ENCODE measurements at places on chromosomes 5 and 9.

GRCh38 chr5:9955586-9955985 is 294.1 kb downstream of the ATPSCKMT start:
- no peak for DNase-seq

DNA sequence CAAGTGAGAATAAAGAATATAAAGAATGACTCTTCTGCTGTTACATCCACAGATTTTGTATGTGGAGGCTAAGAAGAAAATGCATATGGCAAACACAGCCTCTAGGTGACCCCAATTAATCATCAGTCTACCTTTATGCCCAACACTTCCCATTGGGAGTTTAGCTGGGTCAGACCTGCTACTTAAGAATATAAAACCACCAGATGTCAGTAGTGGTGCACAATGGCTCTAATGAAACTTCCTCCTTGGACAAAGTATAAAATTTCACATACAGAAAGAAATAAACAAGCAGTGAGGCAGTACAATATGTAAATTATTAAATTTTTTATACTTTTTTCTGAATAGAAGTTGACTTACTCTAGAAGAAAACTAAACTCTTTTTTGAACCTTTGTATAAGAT is 539.9 kb downstream of the BRINP1 start:
- DNase-seq, result peak; percentile 22

GRCh38 chr5:5598547-5599113 is 176.2 kb downstream of the ICE1 start:
- no peak for DNase-seq

GRCh38 chr9:2209400-2209799 is 194.3 kb downstream of the SMARCA2 start:
- no peak for DNase-seq

DNA sequence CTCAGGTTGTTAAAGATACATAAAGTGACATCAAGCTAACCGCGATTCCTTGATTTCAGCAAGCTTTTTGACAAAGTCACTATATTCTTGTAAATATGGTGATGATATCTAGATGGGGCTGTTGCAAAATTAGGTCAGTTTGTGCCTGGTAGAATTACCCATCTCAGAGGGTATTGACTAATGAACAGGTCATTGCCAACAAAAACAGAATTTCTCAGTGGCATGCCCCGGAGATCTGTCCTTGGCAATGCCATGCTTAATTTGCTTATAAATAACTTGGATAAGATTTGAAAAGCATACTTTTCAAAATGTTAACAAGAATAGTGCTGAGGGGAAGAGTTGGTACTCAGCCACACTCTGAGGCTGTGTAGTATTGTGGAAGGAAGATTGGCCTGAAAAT is 783.3 kb upstream of the SEMA6A start:
- DNase-seq, result no peak

- no peak for DNase-seq
Measured at GRCh38 chr9:87859786-87860185, 22.9 kb upstream of the SPATA31E1 start.

GRCh38 chr9:71628247-71628646 is 140.1 kb downstream of the CEMIP2 start:
- no peak for DNase-seq

DNA sequence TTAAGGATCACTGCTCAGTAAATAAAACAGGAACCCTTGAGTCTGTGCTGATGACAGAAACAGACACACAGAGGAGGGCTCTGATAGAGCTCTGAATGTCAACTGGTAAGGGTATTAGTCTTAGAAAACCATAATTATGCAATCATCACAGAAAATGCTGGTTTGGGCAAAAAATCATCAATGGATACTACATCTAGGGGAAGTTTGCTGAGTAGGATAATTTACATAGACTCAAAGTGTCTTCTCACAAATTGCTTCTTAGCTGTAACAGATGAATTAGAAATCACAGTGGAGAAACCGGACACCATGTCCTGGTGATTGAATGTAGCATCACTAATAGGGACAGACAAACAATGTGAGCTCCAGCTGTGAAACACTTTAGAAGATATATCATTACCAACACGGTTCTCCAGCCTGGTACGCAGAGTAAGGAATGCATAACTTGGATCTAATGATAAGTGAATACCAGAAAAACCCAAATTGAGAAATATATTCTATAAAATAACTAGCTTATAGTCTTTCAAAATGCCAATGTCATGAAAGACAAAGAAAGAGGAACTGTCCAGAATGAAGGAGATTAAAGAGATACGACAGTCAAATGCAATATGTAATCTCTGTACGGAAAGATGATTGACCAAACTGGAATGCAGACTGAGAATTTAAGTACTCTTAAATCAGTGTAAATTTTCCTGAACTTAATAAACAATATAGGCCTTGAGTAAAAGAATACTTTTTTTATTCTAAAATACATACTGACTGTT is 17.3 kb downstream of the CHD1 start:
- no peak for DNase-seq

GRCh38 chr5:69212022-69212421 is 22.6 kb downstream of the CENPH start:
- no peak for DNase-seq

DNA sequence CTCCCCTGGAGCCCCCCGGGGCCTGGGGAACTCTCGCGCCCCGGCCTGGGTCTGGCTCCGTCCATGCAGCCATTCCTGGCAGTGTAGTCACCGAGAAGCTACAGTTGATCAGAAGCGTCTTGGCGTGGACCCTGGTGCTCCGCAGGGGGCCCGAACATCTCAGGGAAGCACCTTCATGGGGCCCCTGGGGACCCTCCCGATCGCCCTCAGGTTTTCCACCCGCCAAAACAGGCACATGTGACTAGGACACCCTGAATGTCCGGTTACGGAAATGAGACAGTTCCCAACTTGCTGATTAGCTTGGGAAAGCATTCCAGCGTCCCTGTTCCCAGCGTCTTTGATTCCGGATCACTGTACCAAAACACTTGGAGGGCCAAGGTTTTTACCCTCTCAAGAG is 472 bp downstream of the FBXO4 start:
- peak; percentile 24 for DNase-seq

DNA sequence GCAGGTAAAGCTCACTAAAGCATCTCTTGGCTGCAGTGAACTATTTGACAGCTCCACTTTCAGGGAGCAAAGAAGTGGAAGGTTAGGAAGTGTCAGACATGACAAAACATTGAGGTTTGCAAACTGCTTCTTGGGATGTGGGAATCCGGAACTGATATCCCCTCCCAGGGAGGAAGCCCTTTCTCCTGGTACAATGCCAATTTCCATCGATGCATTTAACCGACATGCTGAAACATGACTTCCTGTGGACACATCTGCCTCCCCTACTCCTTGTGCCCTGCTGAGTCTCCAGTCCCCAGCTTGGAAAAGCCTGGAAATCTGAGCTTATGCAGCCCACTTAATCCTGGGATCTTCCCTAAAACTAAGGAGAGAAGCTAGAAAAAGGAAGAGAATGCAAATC is 323.1 kb upstream of the DAP start:
- no peak for DNase-seq

DNA sequence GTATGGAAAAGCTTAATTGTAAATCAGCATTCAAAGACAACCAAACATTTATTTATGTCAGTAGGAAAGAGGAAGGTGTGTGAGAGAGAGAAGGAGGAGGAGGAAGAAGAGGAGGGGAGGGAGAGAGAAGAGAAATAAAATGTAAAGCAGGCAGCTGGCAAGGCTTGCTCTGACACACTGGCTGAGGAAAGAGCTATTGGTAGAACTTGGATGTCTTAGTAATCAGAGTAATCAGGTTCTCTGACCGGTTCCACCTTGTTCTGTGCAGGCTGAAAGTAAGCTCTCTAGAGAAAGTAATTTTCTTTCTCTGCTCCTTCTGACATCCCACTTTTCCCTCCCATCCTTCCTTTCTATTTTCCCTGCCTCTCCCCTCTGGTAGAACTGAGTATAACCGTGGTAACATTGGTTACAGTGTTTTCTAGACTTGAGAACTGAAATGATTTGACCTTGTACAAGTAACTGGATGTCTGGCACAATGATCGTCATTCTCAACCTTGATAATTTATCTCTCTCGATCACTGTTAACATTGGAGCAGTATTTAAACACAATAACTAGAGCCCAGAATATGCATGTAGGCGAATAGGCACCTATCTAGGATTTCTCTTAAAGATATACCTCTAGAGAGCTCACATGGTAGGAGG is 33.3 kb downstream of the TLE4 start:
- DNase-seq, result no peak

GRCh38 chr9:133593587-133594253 is 15.5 kb downstream of the FAM163B start:
- DNase-seq, result no peak
